ENCODE measurements at places on chromosomes 1 and 21.

DNA sequence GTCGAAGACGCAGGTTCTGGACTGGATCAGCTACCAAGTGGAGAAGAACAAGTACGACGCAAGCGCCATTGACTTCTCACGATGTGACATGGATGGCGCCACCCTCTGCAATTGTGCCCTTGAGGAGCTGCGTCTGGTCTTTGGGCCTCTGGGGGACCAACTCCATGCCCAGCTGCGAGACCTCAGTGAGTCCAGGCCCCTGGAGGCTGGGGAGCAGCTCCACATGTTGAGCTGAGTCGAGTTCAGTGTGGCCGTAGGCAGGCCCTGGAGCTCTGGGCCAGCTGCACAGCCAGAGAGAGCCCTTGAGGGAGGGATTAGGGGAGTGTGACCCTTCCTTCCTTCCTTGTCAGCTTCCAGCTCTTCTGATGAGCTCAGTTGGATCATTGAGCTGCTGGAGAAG is 1.6 kb downstream of the ELF3 start:
- no peak for DNase-seq

DNA sequence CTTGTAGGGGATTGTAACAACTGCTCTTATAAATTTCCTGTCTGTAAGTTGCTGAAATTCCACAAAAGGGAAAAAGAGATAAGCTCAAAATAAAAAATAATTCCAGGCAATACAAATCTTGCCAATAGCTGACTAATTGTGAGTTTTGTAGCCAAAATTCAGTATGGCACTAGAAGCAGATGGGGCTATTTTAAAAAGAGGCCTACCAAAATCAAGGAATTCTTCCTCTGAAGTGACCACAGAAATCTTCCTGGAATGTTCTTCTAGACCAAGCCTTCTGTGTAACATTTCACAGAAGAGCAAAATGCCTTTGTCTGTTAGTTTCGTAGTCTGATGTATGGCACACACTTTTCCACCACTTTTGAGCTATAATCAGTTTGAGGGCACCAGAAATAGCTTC is 127.6 kb downstream of the CYYR1 start:
- no peak for DNase-seq

- no peak for DNase-seq
Observed at GRCh38 chr1:87394513-87394912, 65.8 kb downstream of the LMO4 start.

DNA sequence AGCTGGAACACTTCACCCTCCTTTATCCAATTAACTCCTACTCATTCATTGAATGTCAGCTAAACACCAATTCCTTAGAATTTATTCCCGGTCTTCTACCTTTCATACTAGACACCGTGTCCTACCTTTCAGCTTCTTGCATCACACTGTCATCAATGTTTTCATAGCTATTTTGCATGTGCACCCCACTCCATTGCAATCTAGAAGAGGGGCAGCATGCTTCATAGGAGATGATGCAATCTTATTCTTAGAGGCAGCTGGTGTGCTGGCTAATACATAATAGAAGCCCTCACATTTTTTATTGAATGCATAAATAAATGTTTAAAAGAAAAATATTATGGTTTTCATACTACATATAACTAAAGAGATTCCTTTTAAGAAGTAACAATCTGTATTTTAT is 123.6 kb downstream of the DSCAM start:
- no peak for DNase-seq

DNA sequence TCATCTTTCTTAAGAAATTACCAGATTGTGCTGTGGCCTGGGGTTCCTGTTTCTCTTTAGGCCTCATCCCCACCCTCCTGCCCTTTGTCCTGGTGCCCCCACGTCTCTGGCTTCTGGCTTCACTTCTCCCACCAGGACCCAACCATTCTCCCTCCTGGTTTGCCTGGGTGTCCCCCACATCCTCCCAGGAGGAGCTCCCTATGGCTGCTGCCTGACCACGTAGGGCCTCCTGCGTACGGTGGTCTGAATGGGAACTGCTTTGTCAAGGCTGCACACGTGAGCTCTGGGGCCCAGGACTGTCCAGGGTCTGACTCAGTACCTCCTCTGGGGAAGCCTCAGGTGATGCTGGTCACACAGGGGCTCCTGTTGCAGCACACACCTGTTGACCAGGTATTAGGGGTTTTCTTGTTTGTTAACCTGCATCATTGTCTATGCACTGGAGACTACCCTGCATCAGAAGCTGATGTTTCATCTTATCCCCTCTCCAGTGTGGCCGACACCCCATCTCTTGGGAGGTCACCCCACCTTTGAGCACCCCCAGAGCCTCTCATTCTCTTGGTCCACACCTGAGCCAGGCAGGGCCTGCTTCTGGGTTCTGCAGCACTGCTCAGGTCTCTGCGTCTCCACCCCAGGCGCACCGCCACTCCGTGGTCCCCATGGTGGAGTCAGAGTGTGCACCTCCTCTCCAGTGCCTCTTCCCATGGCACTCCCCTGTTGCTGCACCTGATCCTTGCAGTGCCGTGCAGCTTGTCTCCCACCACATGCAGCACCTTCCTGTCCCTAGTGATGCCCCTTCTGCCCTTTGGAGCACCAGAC is 65.8 kb downstream of the S100B start:
- no peak for DNase-seq

DNA sequence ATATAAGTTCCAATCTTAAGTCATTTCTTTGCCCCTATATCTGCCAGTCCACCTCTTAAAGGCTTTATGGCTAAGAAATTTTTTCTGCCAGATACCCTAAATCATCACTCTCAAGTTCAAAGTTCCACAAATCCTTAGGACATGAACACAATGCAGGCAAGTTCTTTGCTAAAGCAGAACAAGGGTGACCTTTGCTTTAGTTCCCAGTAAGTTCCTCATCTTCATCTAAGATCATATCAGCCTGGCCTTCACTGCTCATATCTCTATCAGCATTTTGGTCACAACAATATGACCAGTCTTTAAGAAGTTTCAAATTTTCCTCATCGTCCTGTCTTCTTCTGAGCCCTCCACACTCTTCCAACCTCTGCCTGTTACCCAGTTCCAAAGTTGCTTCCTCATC is 402.2 kb upstream of the RUNX1 start:
- no peak for DNase-seq

GRCh38 chr1:31584869-31585735 is 8.8 kb downstream of the TINAGL1 start:
- DNase-seq: no peak

- DNase-seq: no peak
Observed at GRCh38 chr1:111030590-111030989, 66.9 kb upstream of the LRIF1 start.

GRCh38 chr1:92509619-92510018 is 22.9 kb upstream of the GFI1 start:
- DNase-seq: no peak

- DNase-seq: no peak
Observed at GRCh38 chr1:235067396-235068157, 61.1 kb downstream of the TOMM20 start.

- DNase-seq: no peak
Observed at GRCh38 chr1:178011465-178011828, 41.6 kb upstream of the SEC16B start.

GRCh38 chr1:157691285-157691920 is 9.2 kb downstream of the FCRL3 start:
- no peak for DNase-seq

DNA sequence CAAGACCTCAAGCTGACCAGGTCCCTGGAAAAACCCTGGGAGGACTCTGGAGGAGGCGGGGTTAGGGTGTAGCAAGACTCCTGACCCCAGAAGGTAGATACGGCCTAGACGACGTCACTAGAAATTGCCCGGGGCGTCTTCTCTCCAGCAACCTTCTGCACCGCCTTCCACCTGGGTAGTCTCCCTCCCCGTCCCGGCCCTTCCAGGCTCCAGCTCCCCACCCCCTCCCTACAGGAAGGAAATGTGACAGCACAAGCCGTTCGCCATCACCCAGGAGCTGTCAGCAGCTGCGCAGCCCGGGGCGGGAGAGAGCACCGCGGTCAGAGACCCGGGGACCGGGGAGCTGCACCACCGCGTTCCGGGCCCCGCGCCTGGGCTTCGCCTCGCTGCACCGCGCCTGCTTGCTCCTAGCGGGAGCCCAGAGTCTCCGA is 20.0 kb downstream of the SERTAD4 start:
- no peak for DNase-seq

GRCh38 chr1:54567961-54568360 is 19.9 kb downstream of the ACOT11 start:
- no peak for DNase-seq

GRCh38 chr1:180571832-180572636 is 13.3 kb downstream of the OVAAL start:
- DNase-seq: peak; percentile 14

- no peak for DNase-seq
Observed at GRCh38 chr21:41488080-41488479, 19.9 kb downstream of the TMPRSS2 start.
